Cardiac fibroblast (primary cell): ENCODE measurements at places on chromosomes 16 and 17.
A peak's percentile ranks its signal among the peaks of the same experiment; 100 is the strongest.

- peak; percentile 89 for DNase-seq
Measured at GRCh38 chr17:62565817-62566216, 61.7 kb upstream of the MRC2 start.

GRCh38 chr17:8120520-8121406 is 2.4 kb upstream of the ALOXE3 start:
- peak; percentile 75 for DNase-seq

GRCh38 chr16:47713225-47713595 is 252.1 kb downstream of the PHKB start:
- DNase-seq = peak; percentile 67

GRCh38 chr17:49528966-49529365 is 33.9 kb downstream of the NGFR start:
- no peak for DNase-seq

DNA sequence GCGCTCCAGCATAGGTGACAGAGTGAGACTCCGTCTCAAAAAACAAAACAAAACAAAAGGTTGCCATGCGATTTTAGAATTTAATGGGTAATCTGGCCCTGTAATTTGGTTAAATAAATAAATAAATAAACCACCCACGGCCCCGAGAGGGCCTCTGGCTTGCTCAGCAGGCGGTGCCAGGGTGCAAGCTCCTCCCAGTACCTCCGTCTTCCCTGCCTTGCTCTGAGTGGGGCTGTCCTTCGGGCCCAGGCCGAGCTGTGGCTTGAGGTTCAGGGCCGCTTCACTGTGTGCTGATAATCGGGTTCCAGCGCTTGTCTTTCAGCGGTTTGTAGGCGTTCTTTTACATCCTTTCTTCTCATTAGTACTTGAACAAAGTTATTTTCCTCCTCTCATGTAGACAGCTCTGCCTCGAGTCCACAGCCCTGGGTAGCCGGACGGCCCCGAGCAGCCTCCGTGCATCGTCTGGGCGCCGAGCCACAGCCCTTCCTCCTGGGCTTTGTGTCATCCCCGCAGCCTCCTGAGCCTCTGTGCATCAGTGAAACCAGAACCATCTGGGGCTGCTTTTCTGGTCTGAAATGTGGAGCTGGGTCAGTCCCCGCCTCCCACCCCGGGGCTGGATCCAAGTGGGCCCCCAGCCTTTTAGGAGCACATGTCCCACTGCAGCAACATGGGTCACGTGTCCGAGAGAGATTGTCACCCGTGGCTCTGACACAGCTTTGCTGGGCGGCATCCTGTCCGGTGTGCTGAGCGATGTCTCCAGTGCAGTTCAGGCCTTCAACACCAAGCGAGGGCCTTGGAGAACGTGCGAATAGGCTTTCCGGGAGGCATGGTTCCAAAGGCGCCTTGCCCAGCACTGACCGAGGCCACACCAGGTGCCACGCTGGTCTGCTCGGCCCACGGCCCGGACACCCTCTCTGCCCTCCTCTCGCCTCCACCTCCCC is 157.4 kb upstream of the CHMP6 start:
- DNase-seq = peak; percentile 76

- no peak for DNase-seq
Measured at GRCh38 chr17:4764595-4764994, 7.1 kb upstream of the TM4SF5 start.

- DNase-seq = no peak
Measured at GRCh38 chr16:19517424-19518089, 4.3 kb downstream of the GDE1 start.

DNA sequence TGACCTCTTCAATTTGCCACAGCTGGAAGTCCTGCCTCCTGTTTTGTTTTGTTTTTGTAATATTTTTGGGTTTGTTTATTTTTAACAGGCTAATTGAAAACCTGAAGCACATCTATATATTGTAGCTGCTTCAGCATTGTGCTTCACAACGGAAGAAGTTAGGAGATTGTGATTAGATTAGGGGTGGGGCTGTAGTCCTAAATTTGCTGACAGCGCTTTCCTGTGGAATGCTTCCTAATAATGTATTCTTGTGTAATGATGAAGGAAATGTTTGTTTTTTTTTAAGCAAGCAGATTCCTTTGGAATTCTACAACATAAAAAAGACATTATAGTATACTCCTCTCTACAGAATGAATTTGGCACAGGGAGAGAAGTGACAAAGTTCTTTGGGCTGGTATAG is 70.1 kb downstream of the NLK start:
- DNase-seq = peak; percentile 46

GRCh38 chr16:21150375-21151001 is at the start of gene DNAH3:
Gene DNAH3 (minus strand): TSS chr16:21150846. CDS start chr16:21150319, 527 bp downstream.
- no peak for DNase-seq

GRCh38 chr16:83802135-83802534 is 5.6 kb upstream of the HSBP1 start:
- peak; percentile 83 for DNase-seq

DNA sequence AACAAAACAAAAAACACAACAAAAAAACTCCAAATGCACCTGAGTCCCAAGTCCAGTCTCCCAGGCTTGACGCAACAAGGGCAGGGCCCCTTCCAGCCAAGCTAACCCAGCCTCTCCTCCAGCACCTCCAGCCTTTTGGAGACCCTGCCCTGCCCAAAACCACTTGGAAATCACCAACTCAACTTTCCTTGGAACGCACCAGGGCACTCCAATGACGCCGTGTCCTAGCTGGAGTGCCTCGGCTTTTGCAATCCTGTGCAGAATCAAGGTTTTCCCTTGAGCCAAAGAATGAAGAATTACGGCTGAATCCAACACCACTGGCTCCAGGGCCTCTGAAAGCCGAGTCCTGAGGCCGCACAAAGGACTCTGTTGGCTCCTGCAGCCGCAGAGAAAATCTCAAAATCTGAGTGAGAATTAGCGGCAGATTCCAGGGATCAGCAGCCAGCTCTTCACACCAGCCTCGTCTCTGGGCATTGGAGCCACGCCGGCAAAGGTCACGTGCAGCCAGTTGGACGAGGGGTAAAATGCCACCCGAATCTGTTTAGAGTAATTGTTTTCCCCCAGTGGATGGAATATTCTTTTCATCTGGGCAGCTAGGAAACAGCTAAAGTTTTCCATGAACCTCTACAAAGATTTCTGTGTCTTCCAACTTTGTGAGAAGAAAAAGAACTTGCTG is 9.7 kb upstream of the BAIAP2 start:
- DNase-seq = no peak

- DNase-seq = no peak
Measured at GRCh38 chr17:44334727-44335126, 10.1 kb upstream of the SLC25A39 start.

- no peak for DNase-seq
Measured at GRCh38 chr16:11370084-11370931, 25.0 kb downstream of the RMI2 start.

DNA sequence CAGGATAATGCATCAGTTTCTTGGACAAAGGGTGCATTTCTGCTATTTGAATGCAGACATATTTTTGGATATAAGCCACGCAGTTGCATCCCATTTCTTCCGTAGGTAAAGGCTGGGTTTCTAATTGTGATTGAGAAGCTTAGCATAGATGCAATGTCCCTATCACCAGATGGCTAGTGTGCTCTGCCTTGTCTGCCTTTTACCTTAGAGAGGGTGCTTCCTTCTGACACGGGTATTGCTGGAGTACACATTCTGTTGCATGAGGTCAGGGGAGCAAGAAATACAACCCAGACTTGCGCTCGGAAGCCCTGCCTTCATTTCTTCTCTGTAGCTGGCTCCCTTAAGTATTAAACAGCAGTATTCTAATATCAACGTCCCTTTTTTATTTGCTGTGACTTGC is 337.4 kb downstream of the WWOX start:
- no peak for DNase-seq

DNA sequence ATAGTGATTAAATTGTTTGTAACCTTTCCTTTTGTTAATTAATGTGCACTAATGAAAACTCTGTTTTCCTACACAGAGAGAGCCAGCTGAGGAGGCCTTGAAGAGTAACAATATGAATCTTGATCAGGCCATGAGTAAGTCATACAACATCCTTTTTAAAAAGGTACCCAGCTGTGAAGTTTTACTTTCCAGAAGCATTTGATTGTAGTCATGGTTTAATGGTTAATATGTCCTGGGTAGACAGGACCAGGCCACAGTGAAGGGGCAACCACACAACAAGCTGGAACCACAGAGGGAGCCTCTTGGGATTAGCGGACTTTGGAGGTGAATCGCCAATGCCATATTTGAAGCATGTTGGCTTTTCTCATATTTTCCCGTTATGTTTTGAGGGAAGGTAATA is 55.6 kb downstream of the TMC6 start:
- DNase-seq = no peak

DNA sequence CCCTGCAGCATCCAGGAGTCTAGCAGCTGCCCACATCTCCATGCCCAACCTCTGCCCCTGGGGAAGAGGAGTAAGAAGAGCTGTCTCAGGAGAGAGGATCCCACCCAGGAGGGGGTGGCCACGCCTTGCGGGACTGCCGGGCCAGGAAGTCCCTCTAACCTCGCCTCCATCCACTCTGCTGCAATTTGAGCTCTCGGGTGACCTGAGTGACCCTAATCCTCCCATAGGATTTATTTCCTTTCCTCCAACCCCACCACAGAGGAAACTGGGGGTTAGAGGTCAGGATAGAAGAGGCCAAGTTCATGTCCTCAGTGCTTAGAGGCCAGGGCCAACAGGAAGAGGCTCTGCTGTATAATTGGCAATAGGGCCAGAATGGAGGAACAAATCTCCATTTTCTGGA is 22.6 kb upstream of the NGFR start:
- DNase-seq = no peak

DNA sequence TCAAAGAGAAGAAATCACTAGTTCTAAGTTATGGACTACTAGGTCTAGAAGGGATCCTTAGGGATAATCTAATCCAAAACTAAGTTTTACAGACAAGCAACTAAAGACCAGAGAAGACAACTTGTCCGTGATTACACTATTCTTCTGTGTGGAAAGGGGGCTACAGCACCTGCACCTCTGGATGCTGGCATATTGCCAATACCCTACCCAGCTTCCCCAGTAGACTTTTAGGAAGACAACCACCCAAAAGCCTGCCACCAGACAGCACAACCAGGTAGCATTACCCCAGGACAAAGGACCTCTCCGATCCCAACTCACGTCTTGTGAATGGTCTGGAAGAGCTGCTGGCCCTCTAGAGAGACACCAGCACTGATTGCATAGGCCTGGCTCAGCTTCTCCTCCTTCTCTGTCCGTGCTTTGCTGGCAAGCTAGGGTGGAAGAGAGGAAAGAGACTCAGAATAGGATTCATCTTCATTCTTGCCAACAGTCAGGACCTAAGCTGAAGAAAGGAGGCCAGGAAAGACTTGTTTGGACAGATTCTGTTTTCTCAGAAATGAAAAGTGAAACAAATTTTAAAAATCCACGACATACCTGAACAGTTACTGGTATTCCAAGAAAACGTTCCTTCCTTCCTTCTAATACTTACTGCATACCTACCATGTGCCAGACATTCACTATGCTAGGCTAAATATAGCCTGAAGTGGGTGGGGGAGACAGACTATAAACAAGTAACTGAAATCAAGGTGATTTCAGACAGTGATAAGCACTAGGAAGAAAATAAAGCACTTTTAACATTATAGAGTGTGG is 25.3 kb upstream of the TMEM101 start:
- DNase-seq = no peak

DNA sequence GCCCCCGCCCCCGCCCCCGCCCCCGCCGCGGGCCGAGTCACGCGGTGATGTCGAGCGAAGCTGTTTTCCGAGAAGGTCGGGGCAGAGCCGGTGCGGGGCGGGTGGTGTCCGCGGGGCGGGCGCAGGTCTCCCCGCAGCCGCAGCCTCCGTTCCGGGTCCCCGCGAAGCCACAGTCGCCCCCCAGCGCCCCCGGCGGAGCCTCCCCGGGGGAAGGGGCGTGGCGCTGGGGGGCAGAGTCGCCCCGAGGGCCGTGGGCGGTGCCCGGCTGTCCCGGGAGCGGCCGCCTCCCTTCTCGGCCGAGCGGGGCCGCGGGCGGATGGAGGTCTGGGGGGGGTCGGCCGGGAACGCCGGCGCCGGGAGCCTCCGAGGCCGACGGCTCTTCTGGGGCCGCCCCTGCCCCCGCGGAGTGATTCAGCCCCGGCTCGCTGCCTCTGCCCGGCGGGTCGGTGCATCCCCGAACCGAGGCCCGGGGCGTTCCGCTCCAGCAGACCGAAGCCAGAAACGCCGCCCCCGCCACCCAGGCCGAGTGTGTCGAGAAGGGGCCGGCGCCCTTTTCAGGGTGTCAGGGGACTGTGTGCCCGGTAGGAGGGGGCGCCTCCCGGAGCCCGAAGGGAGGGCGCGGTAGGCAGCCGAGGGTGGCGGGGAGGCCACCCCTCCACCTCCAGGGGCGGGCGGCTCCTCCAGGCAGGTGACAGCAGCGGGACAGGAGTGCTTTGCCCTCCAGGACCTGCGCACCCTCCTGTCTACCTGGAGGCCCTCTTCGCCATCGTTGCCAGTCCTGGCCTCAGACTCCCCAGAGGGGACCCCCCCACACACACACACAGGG is 1.7 kb downstream of the METRNL start:
- DNase-seq = no peak

DNA sequence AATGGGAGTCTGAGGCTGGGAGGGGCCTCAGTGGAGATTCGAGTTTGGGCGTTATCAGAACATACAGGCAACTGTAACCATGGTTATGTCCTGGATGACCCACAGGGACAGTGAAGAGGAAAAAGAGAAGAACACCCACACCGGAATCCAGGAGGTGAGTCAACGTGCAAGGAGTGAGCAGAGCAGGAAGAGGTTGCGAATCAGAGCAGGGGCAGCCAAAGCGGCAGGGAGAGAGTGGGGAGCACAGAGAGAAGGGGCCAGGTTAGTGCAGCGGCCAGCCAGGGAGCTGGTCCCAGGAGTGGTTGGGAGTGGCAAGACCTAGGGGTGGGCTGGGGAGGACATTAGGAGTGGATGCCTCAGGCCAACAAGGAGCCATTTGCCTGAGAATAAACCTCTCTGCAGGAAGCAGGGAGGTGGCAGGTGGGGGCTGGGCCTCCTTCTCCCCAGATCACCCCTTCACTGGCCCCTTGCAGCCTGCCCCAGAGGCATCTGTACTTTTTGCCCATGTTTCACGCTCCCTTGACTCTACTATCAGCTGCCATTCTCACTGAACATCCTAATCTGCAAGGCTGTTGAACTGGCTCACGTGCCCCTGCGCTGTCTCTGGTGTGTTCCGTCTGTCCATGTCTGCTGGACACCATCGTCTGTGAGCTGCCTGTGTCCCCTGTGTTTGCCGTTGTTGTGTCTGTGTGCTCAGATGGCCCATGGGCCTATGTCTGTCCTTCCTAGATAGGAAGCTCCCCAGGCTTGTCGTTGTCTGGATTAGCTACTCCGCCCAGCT is 5.1 kb downstream of the KRT13 start:
- DNase-seq = peak; percentile 59

- peak; percentile 48 for DNase-seq
Measured at GRCh38 chr16:56193951-56194726, 2.9 kb downstream of the GNAO1 start.

DNA sequence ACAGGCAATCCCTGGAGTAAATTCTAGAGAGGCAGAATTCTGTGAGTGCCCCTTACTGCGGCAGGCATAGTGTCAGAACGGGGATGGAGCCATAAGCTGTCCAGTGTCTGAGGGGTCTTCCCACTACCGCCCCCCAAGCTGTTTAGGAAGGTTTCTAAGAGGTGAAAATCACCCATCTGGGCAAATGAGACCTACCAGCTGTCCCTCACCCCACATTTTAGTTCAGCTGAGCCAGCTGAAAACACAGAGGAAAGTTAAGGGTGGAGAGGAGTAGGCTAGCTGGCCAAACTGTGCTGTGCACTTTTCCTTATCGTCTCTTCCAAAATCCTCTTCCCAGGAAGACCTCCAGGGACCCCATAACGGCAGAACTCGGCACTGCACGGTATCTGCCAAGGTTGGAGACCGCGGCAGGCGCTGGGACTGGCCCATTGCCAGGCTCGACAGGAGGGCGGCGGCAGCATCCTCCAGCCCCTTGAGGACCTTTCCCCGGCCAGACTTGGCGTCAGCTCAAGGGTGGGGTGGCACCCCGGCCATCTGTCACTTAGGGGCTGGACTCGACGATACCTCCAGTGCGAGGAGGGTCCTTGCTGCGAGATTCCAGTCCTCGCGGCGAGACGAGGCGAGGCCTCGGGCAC is 955 bp downstream of the ACLY start:
- DNase-seq = peak; percentile 40
